ENCODE measurements at places on chromosomes 5 and 9.

- DNase-seq = no peak
Observed at GRCh38 chr9:137580209-137580953, 1.7 kb upstream of the DPH7 start.

GRCh38 chr5:127396490-127397155, 106.0 kb downstream of the MEGF10 start:
- no peak for DNase-seq

DNA sequence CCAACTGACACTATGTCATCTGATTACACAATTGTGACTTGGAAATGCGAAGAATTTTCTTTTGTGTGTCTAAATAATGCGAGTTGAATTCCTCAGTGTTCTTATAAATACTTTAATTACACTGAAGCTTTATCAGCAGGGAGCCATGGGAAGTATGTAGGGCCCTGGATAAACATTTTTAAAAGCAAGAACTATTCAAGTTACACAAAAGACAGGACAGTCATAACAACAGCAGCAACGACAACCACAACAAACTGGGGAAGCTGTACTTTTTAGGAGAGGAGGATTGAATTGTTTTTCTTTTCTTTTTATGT, 250.3 kb upstream of the ZNF608 start:
- no peak for DNase-seq

DNA sequence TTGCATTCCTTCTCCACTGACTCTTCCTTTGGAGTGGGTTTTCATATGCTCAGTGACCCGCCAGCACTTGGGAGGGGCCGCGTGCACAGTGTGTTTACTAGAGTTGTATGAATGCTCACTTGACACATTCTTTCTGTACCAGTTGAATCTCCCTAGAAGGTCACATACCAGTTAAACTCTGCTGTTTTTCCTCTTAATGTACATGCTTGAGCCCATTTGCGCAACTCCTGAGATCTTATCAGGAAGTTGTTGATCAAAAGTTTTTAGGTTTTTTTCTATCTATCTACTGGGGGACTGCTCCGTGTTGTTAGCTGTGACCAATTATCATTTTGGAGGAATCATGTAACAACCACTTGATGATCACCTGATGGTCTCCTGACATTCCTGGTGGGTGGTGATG, 392.7 kb downstream of the CDH9 start:
- DNase-seq = no peak

- DNase-seq = no peak
Observed at GRCh38 chr9:34291023-34291422, 38.0 kb downstream of the KIF24 start.

GRCh38 chr9:82584349-82584863, 478.5 kb downstream of the RASEF start:
- DNase-seq = no peak

All from stimulated activated CD8-positive, alpha-beta memory T cell treated with anti-CD3 and anti-CD28 coated beads, Interleukin-2, amount 100 ng/mL, for 1 hour (primary cell).